ENCODE measurements at places on chromosomes 2 and 18.

GRCh38 chr2:31404302-31404701 is 10.2 kb downstream of the XDH start:
- no peaks in the 10 kb centered on the region for H3K27me3 ChIP-seq
- H3K27ac ChIP-seq, result no peak overlapping the region
- H3K4me1 ChIP-seq, result no peaks in the 10 kb centered on the region
- DNase-seq, result no peak
- peaks cover 4% of the 10 kb centered on the region for H3K36me3 ChIP-seq
- no peak overlapping the region for H3K4me3 ChIP-seq

GRCh38 chr2:118058951-118059350 is 29.3 kb upstream of the INSIG2 start:
- H3K4me3 ChIP-seq, result no peak overlapping the region
- H3K27me3 ChIP-seq, result peaks cover 5% of the 10 kb centered on the region
- no peak for DNase-seq
- no peaks in the 10 kb centered on the region for H3K36me3 ChIP-seq

DNA sequence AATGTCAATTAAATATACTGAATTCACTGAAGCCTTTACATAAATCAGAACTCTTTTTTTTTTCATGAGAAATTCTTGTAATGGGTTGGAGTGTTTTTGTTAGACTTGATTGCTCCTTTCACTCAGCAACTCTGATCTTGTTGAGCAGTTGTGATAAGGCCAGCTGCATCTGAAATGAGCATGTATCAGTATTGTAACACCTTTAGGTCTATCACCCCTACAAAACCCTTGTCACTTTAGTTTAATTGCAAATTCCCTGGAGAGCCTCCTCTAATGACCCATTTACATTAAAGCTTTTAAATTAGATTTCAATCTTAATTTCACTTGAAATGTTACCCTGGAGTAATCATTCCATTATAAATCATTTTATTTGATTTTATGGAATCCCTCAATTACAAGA is 346.8 kb upstream of the TCF4 start:
- H3K4me3 ChIP-seq, result no peak overlapping the region
- H3K27ac ChIP-seq, result no peak overlapping the region
- peaks cover 5% of the 10 kb centered on the region for H3K36me3 ChIP-seq
- H3K4me1 ChIP-seq, result no peaks in the 10 kb centered on the region
- DNase-seq, result no peak

GRCh38 chr18:6746386-6746960 is 17.0 kb downstream of the ARHGAP28 start:
- no peak overlapping the region for H3K4me3 ChIP-seq
- H3K27ac ChIP-seq, result no peak overlapping the region
- peaks cover 2% of the 10 kb centered on the region for H3K27me3 ChIP-seq
- no peak for DNase-seq

DNA sequence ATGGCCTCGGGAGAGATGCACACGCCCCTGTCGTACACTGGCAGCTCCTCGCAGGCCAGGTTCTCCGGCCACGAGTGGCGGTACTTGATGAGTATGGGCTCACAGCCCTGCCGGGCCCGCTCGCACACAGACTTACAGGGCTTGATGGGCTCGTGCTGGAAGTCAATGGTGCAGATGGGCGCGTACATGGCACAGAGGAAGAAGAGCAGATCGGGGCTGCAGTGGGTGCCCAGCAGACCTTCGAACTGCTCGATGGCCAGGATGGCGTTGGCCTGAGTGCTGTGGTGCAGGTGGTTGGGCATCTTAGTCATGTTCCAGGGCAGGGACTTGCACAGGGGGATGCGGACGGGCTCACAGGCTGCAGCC is 359 bp downstream of the FRZB start:
- peaks cover 17% of the 10 kb centered on the region for H3K4me1 ChIP-seq
- peak overlapping the region; percentile 44 for H3K27ac ChIP-seq
- H3K27me3 ChIP-seq, result peaks cover 4% of the 10 kb centered on the region
- H3K4me3 ChIP-seq, result peak overlapping the region; percentile 97
- peaks cover 5% of the 10 kb centered on the region for H3K36me3 ChIP-seq

DNA sequence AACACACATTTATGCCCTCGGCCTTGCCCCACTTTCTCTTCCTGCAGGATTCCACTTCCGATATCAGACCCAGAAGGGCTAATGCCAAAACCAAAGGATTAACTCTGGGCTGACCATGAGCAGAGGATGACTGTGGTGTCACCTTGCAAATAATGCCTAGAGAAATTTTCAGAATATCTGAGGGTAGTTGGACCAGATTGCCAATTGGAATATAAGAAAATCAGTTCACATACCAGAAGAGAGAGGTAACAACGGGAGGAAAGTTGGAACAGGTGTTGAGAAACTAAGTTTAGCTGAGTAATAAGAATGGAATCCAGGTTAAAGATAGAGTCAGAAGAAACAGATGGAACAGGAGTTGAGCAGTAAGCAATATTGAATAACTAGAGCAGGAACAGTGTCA is 232.7 kb upstream of the UBE2E3 start:
- no peaks in the 10 kb centered on the region for H3K36me3 ChIP-seq
- H3K4me1 ChIP-seq, result no peaks in the 10 kb centered on the region
- H3K27me3 ChIP-seq, result no peaks in the 10 kb centered on the region
- DNase-seq, result no peak
- no peak overlapping the region for H3K4me3 ChIP-seq

- no peaks in the 10 kb centered on the region for H3K27me3 ChIP-seq
- no peak for DNase-seq
- no peaks in the 10 kb centered on the region for H3K4me1 ChIP-seq
- no peak overlapping the region for H3K27ac ChIP-seq
Measured at GRCh38 chr2:47945046-47945781, 38.9 kb upstream of the FBXO11 start.

- H3K4me1 ChIP-seq, result peaks cover 12% of the 10 kb centered on the region
- H3K4me3 ChIP-seq, result no peak overlapping the region
- peak overlapping the region; percentile 19 for H3K27ac ChIP-seq
- no peaks in the 10 kb centered on the region for H3K36me3 ChIP-seq
- no peaks in the 10 kb centered on the region for H3K27me3 ChIP-seq
Measured at GRCh38 chr18:1505856-1506255, 601.2 kb downstream of the ADCYAP1 start.

GRCh38 chr2:180842461-180842860 is 137.9 kb upstream of the UBE2E3 start:
- DNase-seq, result no peak
- no peaks in the 10 kb centered on the region for H3K27me3 ChIP-seq
- H3K4me3 ChIP-seq, result no peak overlapping the region
- no peaks in the 10 kb centered on the region for H3K36me3 ChIP-seq
- no peak overlapping the region for H3K27ac ChIP-seq

GRCh38 chr2:222203041-222203440 is 95.8 kb downstream of the PAX3 start:
- peaks cover 5% of the 10 kb centered on the region for H3K36me3 ChIP-seq
- no peak overlapping the region for H3K27ac ChIP-seq
- no peak overlapping the region for H3K4me3 ChIP-seq
- DNase-seq, result no peak
- H3K27me3 ChIP-seq, result no peaks in the 10 kb centered on the region

DNA sequence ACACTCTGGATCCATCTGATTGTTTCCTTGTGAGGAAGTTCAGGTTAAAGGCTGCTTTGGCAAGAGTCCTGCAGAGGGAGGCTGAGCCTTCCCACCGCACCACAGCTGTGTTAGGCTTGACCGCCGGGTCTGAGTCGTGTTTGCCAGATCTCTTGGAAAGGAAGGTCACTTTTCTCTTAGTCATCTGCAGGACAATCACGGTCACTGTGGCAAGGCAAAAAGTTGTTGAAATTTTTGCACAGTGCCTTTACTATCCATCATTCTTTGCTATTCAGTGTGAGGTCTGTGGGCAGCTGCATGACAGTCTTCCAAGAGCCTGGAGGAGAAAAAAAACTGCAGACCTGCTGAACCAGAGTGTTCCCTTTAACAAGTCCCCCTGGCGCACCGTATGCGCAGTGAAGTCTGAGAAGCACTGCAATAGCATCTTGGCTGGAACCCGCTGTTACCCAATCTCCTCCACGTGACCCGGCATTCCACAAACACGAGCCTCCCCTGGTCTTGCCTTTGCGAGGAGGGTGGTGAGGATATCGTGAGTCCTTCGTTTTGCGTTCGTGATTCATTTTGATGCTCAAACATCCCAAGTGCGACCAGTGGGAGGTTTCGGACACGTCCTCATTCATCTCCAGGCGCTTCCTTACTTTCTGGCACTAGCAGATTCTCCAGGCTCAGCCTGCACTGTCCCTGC is 23.0 kb downstream of the BIN1 start:
- H3K27ac ChIP-seq, result peak overlapping the region; percentile 28
- H3K4me1 ChIP-seq, result peaks cover 30% of the 10 kb centered on the region
- H3K27me3 ChIP-seq, result peaks cover 14% of the 10 kb centered on the region

GRCh38 chr2:179460181-179460929 is 195.7 kb upstream of the SESTD1 start:
- no peak for DNase-seq
- peaks cover 5% of the 10 kb centered on the region for H3K36me3 ChIP-seq
- no peaks in the 10 kb centered on the region for H3K27me3 ChIP-seq
- no peak overlapping the region for H3K27ac ChIP-seq
- H3K4me3 ChIP-seq, result no peak overlapping the region

DNA sequence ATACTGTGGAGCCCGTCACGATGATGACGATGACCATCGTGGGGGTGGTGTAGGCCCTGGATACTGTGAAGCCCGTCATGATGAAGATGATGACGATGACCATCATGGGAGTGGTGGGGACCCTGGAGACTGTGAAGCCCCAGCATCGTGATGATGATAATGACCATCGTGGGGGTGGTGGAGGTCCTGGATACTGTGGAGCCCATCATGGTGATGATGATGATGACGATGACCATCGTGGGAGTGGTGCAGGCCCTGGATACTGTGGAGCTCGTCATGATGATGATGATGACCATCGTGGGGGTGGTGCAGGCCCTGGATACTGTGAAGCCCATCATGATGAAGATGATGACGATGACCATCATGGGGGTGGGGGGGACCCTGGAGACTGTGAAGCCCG is 81.0 kb upstream of the SALL3 start:
- no peaks in the 10 kb centered on the region for H3K4me1 ChIP-seq
- no peak overlapping the region for H3K27ac ChIP-seq
- H3K36me3 ChIP-seq, result no peaks in the 10 kb centered on the region
- peaks cover 6% of the 10 kb centered on the region for H3K27me3 ChIP-seq
- no peak for DNase-seq

- no peaks in the 10 kb centered on the region for H3K36me3 ChIP-seq
- DNase-seq, result no peak
- H3K4me3 ChIP-seq, result no peak overlapping the region
- H3K4me1 ChIP-seq, result no peaks in the 10 kb centered on the region
- no peak overlapping the region for H3K27ac ChIP-seq
Measured at GRCh38 chr18:59610546-59611140, 86.6 kb downstream of the CCBE1 start.

DNA sequence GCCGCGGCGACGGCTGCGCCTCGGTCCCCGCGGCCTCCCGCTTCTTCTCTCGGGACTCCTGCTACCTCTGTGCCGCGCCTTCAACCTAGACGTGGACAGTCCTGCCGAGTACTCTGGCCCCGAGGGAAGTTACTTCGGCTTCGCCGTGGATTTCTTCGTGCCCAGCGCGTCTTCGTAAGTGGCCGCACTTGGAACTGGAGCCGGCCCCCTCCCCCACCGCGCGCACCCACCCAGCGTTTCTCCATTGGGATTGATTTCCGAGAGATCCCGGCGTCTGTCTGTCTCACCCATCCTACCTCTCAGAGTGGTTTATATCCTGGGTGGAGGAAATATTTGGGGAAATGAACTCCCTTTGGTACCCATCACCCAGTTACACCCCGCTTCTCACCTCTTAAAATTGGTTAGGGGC is 498 bp downstream of the ITGAV start:
- H3K36me3 ChIP-seq, result peaks cover 4% of the 10 kb centered on the region
- H3K27me3 ChIP-seq, result peaks cover 3% of the 10 kb centered on the region
- H3K27ac ChIP-seq, result peak overlapping the region; percentile 93
- peaks cover 11% of the 10 kb centered on the region for H3K4me1 ChIP-seq

GRCh38 chr2:237588044-237588696 is 2.4 kb downstream of the RAB17 start:
- no peak for DNase-seq
- H3K4me1 ChIP-seq, result no peaks in the 10 kb centered on the region
- H3K4me3 ChIP-seq, result no peak overlapping the region

- no peaks in the 10 kb centered on the region for H3K27me3 ChIP-seq
- DNase-seq, result no peak
- no peak overlapping the region for H3K27ac ChIP-seq
- no peak overlapping the region for H3K4me3 ChIP-seq
- H3K4me1 ChIP-seq, result no peaks in the 10 kb centered on the region
- H3K36me3 ChIP-seq, result no peaks in the 10 kb centered on the region
Measured at GRCh38 chr18:43757273-43757672, 480.0 kb upstream of the SYT4 start.

DNA sequence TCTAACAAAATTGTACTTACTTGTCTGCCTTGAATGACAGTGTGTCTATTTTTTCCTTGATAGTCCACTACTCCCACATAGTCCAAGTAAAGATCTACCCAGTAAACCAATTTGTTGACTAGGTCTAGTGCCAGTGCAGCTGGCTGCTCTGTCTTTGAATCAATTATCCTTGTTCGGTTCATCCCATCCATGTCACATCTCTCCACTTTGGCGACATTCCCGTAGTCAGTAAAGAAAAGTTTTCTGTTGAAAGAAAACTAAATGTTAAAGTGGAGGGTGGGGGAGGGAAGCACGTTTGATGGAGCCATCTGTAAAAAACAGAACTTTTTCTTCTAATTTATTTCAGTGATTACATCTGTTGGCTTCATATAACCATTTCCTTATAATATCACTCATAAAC is 1068.8 kb downstream of the LRP1B start:
- no peaks in the 10 kb centered on the region for H3K36me3 ChIP-seq
- no peak overlapping the region for H3K4me3 ChIP-seq
- H3K27ac ChIP-seq, result no peak overlapping the region

- no peak for DNase-seq
- no peaks in the 10 kb centered on the region for H3K4me1 ChIP-seq
- no peak overlapping the region for H3K4me3 ChIP-seq
- no peaks in the 10 kb centered on the region for H3K36me3 ChIP-seq
- H3K27ac ChIP-seq, result no peak overlapping the region
Measured at GRCh38 chr2:160932960-160933359, 227.3 kb upstream of the TANK start.

GRCh38 chr2:75853436-75853835 is 142.7 kb upstream of the GCFC2 start:
- DNase-seq, result no peak
- H3K4me1 ChIP-seq, result no peaks in the 10 kb centered on the region
- peaks cover 20% of the 10 kb centered on the region for H3K36me3 ChIP-seq
- no peaks in the 10 kb centered on the region for H3K27me3 ChIP-seq
- H3K27ac ChIP-seq, result no peak overlapping the region

DNA sequence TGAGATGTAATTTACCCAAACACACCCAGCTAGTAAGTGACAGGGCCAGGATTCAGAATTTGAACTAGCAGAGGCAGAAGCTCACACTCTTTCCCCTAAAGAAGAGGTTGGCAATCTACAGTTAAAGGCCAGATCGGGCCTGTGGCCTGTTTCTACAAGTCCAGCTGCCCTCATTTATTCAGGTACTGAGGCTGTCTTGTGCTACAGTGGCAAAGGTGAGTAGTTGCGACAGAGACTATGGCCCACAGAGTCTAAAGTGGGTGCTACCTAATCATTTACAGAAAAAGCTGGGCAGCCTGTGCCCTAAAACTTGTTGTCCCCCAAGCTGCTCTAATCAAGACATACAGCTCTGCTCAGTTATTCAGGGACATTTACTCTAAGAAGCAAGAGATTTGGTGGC is 86.8 kb downstream of the RTN4 start:
- no peak for DNase-seq
- peaks cover 23% of the 10 kb centered on the region for H3K27me3 ChIP-seq
- no peak overlapping the region for H3K4me3 ChIP-seq
- H3K27ac ChIP-seq, result no peak overlapping the region

Data from glutamatergic neuron (in vitro differentiated cells).